GM12865 (cell line): ENCODE measurements at places on chromosomes 7 and 10.

DNA sequence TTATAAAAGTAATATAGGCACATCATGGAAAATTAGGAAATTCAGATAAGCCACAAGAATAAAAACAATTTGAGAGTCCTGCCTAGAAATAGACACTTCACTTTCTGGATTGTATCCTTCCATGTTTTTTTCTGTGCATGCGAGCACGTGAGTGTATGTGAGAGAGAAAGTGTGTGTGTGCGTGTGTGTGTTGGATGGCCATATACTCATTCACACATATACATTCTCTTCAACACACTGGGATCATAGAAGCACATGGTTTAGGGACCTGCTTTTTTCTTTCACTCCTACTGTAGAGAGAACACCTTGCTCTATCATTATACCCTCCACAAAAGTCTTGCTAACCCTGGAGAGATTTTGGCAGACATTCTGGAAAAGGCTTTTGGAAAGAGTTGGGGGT is 7.5 kb downstream of the FFAR4 start:
- no peak for DNase-seq

- peak; percentile 33 for DNase-seq
These were observed 13.4 kb downstream of the BLNK start for GRCh38 chr10:96257944-96258343.

- no peak for DNase-seq
These were observed 597.2 kb downstream of the TYW1 start for GRCh38 chr7:67593794-67594193.

- no peak for DNase-seq
These were observed 27.8 kb upstream of the PROSER2 start for GRCh38 chr10:11795101-11795920.

GRCh38 chr7:17690030-17690429 is 250.3 kb downstream of the SNX13 start:
- DNase-seq = peak; percentile 38

DNA sequence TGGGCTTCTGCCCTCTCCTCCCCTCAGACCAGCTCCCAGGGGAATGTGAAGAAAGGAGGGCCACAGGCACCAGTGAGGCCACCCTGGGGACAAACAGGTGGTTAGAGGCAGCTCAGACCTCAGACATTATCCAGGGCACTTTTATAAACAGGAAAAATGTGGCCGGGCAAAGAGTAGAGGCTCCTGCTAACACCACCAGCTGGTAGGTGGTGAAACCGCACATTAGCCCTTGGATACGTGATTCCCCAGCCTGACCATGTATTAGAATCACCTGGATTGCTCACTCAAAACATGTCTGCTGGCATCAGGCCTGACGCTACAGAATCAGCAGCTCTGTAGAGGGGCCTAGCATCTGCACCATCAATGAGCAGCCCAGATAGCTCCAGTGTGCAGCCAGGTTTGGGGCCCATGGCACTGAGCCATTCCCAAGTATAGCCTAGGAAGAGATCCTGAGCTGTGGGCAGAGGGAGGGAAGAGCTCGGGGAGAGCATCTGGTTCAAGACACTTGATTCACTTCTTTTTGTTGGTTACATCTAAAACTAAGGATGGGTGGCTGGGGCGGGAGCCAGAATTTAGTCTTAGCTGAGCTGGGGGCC is 37.1 kb downstream of the GPR26 start:
- DNase-seq = no peak

GRCh38 chr10:76974017-76974691 is 663.5 kb downstream of the KCNMA1 start:
- no peak for DNase-seq

GRCh38 chr10:32241946-32242345 is 105.0 kb downstream of the EPC1 start:
- no peak for DNase-seq

DNA sequence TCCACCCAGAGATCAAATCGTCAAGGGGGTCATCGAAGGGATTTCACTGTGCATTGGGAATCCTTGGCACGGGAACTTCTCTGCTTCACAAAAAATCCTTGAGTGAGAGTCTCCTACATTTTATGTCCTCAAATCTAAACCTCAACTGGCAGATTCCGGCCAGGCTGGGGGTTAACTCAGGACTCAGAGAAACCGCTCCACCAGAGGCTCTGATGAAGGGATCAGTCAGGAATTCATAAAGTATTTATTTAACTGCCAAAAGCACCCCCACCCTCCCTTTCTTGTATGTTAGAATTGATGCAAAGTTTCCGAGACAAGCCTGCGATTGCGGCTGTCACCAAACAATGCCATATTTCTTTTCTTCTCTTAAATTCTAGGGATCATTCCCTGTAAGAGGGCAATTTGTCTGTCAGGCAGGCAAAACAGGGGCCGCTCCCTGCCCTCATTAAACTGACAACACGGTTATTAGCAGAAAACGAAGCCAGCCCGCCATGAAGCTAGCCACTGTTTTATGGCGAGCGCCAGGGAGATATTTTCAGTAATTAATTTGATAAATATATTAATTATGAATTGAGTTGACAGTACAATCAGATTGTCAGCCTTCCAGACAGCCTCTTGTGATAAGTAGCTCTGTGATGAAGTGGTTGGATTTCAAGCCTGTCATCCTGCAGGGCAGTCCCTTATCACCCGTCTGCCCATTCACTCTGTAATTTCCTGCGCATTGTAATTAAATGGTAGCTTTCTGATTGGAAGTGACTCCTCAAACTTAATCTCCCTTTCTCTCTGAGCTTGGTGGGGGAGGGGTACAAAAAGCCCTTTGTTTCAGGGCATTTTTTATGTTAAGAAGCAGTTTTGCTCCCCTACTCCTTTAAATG is 153.0 kb upstream of the GPR26 start:
- DNase-seq = no peak

- DNase-seq = peak; percentile 93
These were observed 24.8 kb downstream of the NPTX2 start for GRCh38 chr7:98641646-98642500.

DNA sequence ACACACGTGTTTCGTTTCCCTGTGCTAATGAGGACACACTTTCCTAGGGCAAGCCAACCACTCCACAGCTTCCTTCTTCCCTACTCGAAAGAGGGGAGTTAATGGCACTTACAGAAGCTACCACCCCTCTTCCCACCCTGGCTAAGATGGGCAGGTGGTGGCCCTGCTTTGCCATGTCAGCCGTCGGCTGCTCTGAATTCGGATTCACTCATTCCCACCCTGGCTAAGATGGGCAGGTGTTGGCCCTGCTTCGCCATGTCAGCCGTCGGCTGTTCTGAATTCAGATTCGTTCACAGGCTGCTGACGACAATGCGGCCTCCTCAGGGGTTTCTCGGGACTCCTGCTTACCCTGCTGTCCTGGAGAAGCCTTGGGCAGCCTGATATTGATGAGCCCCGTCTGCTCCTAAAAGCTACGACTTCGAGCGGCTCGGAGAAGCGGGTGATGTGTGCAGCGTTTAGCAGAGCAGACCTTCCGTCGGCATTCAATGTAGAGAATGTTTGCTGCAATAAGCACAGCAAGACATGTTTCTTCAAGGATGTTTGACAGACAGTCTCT is 56.2 kb upstream of the PPP2R2D start:
- no peak for DNase-seq

- DNase-seq = no peak
These were observed 485.6 kb downstream of the INHBA start for GRCh38 chr7:41217306-41217705.

- DNase-seq = no peak
These were observed 94.3 kb downstream of the CFAP58 start for GRCh38 chr10:104447906-104448305.

DNA sequence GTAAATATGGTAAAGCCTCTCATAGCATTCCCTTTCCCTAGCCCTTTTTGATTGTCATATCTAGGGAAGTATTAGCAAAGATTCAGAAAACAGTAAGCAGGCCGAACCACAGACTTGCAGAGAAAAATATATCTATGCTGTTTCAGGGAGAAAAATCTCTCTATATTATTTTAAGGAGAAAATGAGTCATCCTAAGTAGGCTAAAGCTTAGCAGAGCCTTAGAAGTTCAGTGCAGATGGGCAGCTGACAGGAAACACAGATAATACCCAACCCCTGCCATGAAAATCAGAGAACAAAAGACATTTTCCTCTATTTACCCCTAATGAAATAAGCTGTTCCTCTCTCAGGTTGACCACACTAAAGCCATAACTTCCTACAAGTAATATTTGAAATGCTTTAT is 16.5 kb downstream of the C1QL3 start:
- no peak for DNase-seq

GRCh38 chr10:33773886-33774480 is 439.5 kb upstream of the NRP1 start:
- DNase-seq = no peak

DNA sequence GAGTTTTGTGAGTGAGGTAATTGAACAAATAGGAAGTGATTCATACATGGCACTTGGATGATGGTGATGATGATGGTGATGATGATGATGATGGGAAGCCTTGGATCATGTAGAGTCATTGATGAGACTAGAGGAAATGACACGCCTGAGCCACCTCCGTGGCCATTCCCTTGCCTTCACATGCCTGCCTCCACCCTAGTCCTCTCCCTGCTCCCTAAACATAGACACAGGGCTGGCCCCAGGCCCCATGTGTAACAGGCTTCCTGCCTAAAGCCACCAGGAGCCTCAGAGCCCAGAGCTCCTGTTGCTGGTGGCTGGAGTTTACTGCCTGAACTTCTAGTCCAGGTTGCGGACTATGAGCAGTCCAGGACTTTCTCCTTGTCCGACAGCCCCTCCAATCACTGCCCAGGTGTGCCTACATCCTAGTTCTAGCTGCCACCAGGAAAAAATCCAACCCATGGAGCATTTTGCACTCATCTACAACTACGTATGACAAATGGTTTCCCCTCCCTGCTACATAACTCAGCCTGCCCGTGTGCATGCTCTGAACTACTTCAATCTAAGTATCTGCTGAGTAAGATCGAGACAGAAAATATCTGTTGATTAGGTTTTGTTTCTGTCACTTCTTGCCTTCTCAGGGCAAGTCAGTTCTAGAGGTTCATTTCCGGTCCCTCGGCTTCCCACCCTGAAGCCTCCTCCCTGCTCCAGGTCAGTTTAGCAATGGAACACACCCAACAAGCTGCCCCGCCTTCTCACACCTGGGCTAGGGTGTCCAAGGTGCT is 35.5 kb upstream of the KDM7A start:
- DNase-seq = peak; percentile 92

- no peak for DNase-seq
These were observed 288.2 kb upstream of the MAGI2 start for GRCh38 chr7:79741684-79742083.

GRCh38 chr10:14141283-14141682 is 189.4 kb downstream of the FRMD4A start:
- DNase-seq = no peak

DNA sequence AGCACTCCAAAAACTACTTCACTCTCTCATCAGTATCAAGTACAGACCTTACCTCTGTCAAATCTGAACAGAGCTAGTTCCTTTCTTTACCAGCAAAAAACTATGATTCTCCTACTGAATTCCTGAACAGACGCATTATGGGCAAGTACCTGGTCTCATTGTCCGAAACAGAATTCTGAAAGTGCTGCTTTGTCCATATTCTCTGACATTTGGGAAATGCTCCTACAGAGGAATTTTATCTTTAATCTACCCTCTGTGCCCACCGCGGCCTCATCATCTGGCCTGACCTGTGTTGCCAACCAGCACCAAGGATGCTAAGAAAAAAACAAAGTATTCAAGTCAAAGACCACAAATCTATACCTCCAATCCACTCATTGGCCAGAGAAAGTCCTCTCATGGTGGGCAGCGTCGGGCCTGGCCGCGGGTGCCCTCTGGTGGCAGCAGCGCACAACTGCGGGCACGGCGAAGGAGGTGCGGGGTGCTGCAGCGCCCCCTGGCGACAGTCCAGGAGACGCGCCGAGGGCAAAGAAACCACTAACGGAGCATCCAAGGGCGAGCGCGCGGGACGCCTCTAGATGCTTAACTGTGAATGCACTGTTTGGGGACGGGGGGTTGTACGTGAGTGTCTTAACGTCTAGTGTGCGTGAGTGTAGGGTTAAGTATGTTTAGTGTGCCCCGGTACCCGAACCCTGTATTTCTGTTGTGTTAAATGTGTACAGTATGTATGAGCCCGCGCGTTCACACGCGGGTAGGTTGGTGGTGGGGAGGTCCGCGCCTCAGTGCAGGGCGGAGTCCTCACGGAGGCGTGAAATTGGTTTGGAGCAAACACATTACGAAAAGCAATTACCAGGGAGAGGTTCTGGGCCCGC is 5.0 kb upstream of the GBX1 start:
- peak; percentile 78 for DNase-seq

DNA sequence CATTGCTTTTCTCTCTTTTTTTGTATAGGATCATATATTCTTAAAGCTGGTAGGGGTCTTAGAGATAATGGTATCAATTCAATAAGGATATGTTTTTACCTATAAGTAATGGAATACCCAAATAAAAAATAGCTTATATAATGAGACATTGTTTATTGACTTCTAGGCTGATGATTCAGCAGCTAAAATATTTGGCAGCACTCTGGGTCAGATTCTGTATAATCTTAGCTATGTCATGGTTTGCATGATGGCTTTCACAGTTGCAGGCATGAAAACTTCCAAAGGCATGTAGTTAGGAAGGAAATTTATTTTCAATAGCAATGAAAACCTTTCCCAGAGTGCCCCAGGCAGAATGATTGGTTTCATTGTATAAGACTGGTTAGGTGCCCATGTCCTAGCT is 32.1 kb upstream of the A1CF start:
- DNase-seq = no peak

DNA sequence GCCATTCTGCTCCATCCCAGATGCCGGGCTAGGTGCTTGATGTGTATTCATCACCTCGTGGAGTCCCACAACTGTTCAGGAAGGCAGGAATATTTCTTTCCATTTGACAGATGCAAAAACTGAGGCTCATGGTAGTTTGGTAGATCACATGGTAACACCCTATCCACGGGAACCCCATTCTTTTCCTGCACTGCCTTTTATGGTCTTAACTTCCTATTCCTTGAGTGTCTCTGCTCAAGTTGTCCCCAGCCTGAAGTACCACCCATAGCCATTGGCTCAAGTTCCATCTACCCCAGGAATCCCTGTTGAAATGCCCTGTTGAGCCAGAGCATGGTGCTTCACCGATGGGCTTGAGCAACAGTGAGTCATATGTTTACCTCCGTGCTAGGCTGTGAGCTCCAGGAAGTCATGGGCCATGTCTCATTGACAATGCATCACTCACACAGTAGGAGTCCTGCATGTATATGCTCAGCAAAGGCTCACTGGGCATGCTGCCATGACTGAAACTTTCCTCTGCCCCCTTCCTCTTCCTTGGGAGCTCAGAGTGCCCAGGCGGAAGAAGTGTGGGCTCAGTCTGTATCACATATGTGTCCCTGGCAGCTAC is 71.7 kb upstream of the ADAM12 start:
- DNase-seq = no peak

- DNase-seq = no peak
These were observed 16.8 kb downstream of the AKR1B15 start for GRCh38 chr7:134565643-134566136.

- no peak for DNase-seq
These were observed 17.5 kb upstream of the CACNB2 start for GRCh38 chr10:18122753-18123152.

DNA sequence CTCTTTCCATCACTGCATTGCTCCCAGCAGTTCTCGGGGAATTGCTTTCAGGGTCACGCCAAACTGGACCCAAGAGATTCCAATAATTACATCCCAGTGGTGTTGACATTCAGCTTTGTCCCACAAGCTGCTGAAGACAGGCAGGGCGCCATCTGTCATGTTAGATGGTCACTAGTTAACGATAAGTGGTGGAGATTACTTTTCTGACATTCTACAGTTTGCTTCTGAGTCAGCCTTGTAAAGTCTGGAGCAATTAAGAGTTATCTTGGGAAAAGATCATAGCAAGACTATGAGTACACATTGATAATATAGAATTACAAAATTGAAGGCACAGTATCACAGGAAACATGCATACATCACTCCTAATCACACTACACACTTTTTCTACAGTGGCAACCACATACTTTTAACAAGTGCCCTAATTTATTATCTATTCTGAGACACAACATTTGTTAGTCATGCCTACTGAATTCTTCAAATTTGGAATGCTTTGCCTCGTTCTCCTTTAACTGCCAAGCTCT is 41.9 kb downstream of the SEMA3C start:
- DNase-seq = no peak
